ENCODE measurements at places on chromosomes 11 and 22.
A peak's percentile ranks its signal among the peaks of the same experiment; 100 is the strongest.

GRCh38 chr22:43317239-43317638, 25.9 kb downstream of the SCUBE1 start:
- no peak for DNase-seq

GRCh38 chr22:31647523-31648320, 14.3 kb downstream of the PISD start:
- no peak for DNase-seq

GRCh38 chr22:36027935-36028645, 534 bp downstream of the RBFOX2 start:
- no peak for DNase-seq

GRCh38 chr11:36577859-36578258, 10.1 kb downstream of the RAG1 start:
- DNase-seq = no peak

- DNase-seq = no peak
Observed at GRCh38 chr22:39332441-39333064, 13.1 kb upstream of the RPL3 start.

GRCh38 chr11:17314232-17314547, 37.4 kb upstream of the NCR3LG1 start:
- no peak for DNase-seq

- DNase-seq = no peak
Observed at GRCh38 chr11:113134626-113135025, 173.4 kb downstream of the NCAM1 start.

DNA sequence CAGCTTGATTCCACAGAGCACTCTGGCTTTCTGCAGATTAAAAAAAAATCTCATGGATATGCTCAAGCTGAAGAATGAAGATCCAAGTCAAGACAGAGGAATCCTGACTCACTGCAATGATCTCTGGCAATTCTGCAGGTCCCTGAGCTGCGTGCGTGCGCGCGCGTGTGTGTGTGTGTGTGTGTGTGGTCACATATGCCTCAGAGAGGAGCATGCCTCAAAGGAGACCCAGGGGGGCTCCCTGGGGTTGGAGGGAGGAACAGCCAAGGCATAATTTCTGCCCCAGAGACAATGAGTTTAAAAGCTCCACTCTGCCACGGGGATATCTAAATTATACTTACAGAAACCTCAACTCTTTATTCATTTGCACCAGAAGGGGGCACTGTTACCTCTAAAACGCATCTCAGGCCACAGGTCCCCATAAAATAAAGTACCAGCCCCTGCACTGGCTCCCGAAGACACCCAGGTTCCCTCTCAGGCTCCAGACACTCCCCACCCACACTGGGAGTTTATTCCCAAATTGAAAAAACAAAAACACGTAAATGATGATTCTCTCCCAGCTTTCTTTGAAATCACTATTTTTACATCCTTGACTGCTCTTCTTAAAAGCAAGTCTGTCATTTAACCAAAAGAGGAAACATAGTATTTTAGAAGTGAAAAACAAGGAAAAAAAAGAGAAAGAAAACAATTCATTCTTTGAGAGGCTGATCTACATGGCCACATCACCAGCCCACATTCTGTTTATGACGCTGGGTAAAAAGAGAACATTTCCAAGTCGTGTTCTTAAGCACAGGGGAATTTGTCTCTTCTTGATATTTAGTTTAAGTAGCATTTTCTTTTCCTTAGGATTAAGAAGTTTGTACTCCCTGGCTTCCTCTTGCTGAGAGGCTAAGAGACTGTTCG, 401.0 kb downstream of the LARGE1 start:
- no peak for DNase-seq

GRCh38 chr11:73340164-73340563, 32.1 kb downstream of the ARHGEF17 start:
- no peak for DNase-seq

DNA sequence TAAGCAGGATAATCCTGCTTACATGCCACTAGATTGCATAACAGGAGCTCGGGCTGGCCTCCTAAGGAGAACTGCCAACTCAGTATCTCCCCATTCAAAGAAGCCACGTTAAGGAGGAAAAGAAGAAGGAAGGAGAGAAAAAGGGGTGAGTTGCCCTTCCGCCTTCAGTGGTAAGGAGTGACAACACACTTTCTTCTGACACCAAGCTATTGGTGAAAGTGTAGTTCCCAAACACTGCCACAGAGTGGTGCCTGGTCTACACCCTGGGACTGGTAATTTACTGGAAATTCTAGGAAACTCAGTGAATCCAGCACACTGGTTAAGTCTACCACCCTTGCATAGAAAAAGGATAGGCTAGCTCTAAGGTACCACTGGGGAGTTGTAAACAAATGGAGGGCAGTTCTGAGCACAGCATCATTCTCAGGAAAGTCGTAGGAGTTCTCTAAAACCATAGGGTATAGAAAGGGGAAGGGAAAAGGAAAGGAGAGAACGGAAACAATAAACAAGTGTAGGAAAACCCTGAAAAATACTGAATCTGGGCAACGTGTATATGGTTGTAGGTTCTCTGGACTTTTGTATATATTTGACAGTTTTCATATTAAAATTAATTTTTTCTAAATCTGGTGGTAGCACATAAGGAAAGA, 58.2 kb downstream of the RRAS2 start:
- DNase-seq = peak; percentile 42

GRCh38 chr22:39080052-39080762, 3.1 kb downstream of the APOBEC3G start:
- DNase-seq = no peak

DNA sequence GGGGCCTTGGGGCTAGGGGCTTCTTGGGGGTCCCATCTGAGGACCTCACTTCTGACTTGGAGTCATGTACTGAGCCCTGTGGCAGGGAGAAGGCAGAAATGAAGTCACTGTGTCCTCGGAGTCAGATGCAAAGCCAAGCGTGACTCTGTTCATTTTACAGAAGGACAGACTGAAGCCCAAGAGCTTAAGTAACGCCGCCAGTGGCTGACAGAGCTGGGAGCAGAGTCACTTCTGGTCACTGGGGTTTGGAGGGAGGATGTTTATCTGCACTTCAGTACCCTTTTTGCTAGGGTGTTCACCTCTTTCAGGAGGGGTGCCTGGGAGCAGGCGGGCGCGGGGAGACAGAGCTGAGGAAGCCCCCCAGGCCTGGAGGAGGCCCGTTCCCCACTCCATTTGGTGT, 10.7 kb downstream of the CD6 start:
- no peak for DNase-seq

- no peak for DNase-seq
Observed at GRCh38 chr11:34451053-34451452, 12.3 kb downstream of the CAT start.

All from HCT116 (cell line).